Left renal cortex interstitium (tissue), 4 donors: ENCODE measurements at places on chromosomes 16 and 17. TPM values are rescaled to one million over a fixed set of nuclear protein-coding genes. Genes with fewer than 3 reads are reported as not detected.

Gene HNF1B
- 113 TPM for polyA plus RNA-seq

Gene ITGB3
- 17.7 TPM for polyA plus RNA-seq

Gene ALOXE3
- polyA plus RNA-seq = 0.05 TPM

GRCh38 chr17:73142872-73143381, 21.9 kb upstream of the SSTR2 start:
- no peak for DNase-seq

- no peak for DNase-seq
These were observed 60.3 kb upstream of the LHX1 start for GRCh38 chr17:36876966-36877365.

DNA sequence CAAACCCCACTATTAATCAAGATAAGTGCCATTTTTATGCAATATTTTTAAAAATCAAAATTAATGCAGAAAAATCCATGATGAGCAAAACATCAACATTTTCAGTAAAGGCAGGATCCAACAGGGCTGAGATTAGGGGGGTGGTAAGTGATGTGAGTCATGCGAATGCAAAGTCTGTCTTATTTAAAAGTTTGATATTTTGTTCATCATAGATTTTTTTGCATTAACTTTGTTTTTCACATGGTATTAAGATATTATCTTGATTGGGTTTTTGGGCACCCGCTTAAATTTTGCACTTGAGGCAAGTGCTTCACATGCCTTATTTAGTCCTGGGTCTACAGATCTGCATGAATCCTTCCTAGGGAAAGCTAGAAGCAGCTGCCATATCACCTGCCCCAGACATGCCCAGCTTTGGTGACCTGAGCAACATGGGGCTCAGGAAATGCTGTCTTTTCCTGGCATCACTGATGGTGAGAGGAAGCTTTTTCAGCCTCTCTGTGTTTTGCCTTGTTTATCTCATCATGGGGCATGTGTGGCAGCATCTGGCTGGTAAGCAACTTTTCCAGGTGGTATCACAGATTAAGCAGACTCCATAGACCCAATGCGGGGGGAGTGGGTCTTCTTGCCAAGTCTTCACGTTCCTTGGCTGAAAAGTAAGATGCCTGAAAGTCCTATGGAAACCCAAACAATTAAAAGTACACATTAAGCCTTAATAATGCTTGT, 57.6 kb upstream of the NFAT5 start:
- DNase-seq = no peak

DNA sequence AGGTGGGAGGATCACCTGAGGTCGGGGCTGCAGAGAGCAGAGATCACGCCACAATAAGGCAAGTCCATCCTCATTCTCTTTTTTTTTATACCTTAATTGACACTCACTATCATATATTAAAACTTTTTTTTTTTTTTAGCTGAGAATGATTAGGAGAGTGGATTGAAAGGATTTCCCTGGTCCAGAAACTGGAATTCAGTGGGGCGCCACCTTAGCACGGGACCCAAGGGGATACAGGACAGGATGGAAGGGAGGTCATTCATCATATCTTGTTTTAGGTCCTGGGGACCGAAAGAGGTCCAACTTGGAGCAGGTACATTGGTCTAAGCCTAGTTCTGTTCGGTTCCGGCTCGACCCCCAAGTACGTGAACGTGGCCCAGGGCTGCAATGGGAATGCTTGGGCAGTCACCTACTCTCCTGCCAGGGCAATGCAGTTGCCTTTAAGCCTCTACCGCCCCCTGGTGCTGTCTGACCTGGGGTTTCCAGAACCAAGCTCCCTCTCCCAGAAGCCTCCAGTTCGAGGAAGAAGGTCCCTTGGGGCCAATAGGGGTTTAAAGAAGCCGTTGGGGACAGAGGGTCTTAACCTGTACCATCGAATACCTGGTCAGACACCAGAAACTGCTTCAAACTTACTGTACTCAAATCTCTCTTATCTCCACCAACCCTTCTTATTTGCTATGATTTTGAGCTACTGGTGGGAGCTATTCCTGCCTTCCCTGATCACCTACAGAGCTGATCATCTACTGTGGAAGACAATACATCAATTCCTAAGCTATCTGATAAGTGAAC, 19.9 kb upstream of the GPATCH8 start:
- DNase-seq = no peak

DNA sequence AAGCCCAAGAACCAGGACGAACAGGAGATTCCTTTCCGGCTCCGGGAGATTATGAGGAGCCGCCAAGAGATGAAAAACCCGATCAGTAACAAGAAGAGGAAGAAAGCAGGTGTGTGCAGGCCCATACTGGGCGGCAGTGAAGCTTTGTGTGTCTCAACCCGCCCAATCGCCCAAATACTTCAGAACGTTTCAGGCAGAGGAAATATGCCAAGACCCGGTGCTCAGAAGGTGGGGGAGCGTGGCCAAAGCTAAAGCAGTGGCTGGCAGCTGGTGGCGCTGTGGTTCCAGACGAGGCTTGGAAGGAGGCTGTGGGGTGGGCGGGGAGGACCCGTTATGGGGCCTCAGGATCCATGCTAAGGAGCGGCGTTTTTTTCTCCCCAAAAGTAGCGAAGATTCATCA, 1.2 kb downstream of the CCDC137 start:
- no peak for DNase-seq

- DNase-seq = peak; percentile 83
These were observed 1.5 kb downstream of the GRB7 start for GRCh38 chr17:39738983-39739884.

DNA sequence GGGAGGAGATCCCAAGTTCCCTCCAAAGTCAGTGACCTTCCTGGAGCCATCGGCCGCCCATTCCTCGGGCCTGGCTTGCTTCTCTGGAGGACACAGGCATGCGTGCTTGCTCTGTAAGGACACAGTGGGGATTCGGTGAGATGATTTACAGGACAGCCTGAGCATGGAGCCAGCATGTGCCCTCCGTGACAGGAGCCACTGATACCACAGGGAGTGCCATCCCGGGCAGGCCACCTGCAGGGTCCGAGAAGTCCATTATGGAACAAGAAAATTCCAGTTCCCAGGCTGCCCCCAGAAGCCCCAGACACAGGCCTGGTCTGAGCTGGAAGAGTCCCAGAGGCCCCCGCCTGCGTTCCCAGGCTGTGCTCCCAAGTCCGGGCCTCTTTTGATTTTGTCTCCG, 47.9 kb downstream of the FOXL1 start:
- DNase-seq = no peak
